T follicular helper cell (primary cell): ENCODE measurements at places on chromosomes 2 and 18.

GRCh38 chr2:36478999-36479398, 119.0 kb downstream of the FEZ2 start:
- DNase-seq, result no peak

GRCh38 chr2:38146907-38147307, 71.0 kb upstream of the CYP1B1 start:
- DNase-seq, result no peak

GRCh38 chr2:67446491-67446911, 49.4 kb downstream of the ETAA1 start:
- no peak for DNase-seq

GRCh38 chr2:198916548-198917080, 541.1 kb downstream of the SATB2 start:
- no peak for DNase-seq

GRCh38 chr2:188893972-188894371, 80.2 kb upstream of the COL3A1 start:
- no peak for DNase-seq

- no peak for DNase-seq
Measured at GRCh38 chr2:1675633-1676032, 68.7 kb downstream of the PXDN start.

GRCh38 chr18:36798738-36799473, 29.9 kb downstream of the TPGS2 start:
- no peak for DNase-seq

DNA sequence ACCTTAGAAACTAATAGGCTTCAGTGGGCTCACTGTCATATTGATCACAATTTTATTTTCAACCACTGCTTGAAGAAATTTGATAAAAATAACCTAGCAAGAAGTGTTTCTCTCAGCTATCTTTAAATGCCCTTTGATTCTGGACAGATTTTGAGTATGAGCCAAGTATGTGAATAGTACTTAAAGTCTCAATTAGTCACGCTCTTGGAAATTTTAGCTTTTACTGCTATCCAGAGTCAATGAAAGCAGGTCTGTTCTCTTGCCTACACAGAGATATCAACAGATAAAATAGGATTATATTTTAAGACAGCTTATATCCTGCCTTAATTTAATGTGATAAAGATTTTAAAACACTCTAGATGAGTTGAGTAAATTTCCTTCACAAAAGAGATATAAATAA, 337.3 kb downstream of the CBLN2 start:
- DNase-seq, result no peak

- no peak for DNase-seq
Measured at GRCh38 chr2:37337620-37338280, 6.7 kb upstream of the QPCT start.

GRCh38 chr2:36172824-36173223, 182.8 kb upstream of the CRIM1 start:
- no peak for DNase-seq

DNA sequence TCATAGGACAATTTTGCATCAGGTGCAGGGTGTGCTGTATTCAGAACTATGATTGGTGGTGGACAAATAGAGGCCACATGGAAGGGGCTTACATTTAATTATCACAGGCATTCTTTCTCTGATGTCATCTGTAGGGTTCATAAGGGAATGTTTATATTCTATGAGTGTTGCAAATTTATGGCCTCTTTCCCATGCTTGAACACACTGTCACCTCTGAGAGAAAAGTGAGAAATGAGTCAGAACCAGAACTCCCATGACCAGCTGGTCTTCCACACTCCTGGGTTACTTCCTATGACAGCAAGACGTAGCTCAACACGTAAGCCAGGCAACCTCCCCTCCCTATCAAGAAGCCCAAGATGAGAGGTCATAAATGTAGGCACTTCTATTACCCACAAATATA, 310.8 kb downstream of the PIEZO2 start:
- no peak for DNase-seq

DNA sequence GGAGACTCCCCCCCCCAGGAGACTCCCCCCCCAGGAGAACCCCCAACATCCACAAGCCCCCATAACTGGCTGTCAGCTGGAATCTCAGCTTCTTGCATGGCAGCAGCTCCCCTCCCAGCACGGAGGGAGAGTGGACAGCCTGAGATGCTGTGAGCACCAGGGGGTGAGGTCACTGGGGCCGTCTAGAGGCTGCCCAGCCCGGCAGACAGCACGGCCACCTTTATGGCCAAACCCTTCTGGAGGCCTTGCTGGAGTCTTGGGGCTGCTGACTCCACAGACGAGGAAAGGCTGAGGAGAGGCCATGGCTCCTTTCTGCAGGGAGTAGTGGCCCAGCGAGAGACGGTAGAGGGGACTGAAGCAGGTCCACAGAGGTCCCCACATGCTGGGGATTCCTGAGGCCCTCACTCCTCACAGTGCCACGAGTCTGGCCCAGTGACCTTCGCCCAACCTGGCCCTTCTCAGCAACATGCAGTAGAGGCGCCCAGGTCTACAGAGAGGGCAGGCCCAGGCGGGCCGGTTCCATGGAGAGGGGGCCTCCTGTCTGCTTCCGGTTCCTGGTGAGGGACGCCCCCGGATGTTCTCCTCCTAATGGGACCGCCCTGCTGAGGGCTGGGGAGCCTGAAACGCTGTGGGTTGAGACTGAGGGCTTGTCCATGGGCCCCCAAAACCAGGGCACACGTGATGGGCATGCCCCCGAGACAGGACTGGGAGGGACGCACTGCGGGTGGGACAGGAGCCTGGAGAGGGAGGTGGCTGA, 122.6 kb upstream of the CTDP1 start:
- DNase-seq, result no peak
